ENCODE measurements at places on chromosomes 7 and 10. TPM values are rescaled to one million over a fixed set of nuclear protein-coding genes. Genes with fewer than 3 reads are reported as not detected.

The FGFR2 gene
- polyA plus RNA-seq: 0.18 TPM

The OPN4 gene
- polyA plus RNA-seq: not detected

DNA sequence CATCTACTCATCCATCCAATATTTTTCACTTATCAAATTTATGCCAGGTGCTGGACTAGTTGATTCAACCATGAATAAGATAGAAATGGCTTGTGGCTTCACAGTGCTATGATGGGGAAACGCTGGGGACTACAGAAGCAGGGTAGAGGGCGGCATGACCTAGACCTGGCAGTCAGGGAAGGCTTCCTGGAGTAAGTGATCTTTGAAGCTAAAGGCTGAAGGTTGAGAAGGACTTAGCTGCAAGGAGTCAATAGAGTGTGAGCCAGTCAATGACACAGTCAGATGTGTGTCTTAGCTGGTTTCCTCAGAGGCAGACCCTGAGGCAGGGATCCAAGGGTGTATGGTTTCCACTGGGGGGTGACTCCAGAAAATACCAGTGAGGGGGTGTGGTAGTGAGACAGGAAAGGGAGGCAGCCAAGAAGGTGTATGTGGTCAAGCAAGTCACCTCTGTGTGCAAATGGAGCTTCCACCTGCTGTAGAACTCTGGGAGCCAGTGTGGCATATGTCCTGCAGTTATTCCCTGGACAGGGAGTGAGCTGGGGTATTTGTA is 10.3 kb downstream of the PRF1 start:
- DNase-seq: no peak

DNA sequence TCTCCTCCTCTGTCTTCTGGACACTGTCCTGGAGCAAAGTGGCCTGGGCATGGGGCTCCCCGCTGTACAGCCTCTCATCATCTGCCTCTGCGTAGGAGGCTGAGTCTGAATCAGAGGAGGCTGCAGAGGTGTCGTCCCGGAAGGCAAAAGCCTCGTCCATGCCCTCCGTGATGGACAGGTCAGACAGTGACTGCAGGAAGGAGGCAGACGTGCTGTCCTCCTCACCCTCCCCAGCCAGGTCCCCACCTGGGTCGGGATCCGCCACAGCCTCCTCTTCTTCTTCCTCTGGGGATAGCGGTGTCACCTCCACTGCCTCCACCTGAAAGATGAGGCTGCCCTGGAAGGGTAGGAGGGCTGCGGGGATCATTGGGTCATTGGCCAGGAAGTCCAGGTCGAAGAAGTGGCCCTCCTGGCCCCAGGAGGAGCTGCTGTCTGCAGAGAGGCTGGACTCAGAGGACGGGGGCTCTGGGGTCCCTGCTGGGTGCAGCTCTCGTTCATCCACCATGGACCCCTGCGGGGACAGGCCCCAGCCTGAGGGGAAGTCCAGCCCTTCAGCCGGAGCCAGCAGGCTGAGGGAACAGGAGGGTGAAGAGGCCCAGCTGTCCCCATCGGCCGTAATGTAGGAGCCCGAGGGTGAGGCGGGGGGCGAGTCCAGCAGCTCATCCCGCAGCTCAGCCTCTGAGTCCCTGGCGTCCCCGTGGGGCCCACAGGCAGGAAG is 3.7 kb downstream of the NACAD start:
- DNase-seq: no peak

DNA sequence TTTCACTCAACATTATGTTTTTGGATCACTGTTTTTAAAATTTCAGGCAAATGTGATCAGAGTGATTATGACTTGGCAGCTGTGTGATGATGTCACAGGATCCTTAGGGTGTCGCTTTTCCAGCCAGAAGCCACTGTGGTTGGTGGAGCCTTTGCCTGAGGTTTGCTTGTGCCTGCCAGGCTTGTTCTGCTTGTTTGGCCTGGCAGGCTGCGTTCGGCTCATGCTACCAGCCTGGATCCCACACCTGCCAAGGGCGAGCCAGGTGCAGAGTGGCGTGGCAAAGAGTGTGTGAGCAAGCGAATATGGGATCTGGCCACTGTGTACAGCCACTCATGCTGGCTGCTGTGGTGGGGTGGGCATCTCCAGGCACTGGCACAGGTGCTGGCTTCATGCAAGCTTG is 55.7 kb downstream of the ADK start:
- no peak for DNase-seq

The CALML5 gene
- not detected for polyA plus RNA-seq

The JMJD1C gene
- polyA plus RNA-seq: 26.2 TPM

DNA sequence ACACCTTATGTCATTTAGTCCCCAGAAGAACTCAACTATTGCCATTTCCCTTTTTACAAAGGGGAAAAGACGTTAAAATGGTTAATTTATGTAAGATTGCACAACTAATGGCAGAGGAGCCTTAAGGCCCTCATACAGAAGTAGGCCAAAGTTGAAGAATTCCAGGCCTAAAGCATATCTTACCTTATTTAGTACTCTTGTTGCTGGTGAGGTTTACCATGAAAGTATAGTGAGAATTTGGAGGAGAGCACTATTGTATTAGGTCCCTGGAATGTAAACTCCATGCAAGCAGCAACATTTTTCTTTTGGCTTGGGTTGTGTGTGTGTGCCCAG is 731 bp upstream of the CRPPA start:
- no peak for DNase-seq

The VGF gene
- 0.04 TPM for polyA plus RNA-seq
